Activated T-cell treated with anti-CD3 and anti-CD28 coated beads for 24 hours (primary cell): ENCODE measurements at places on chromosomes 7 and 10.

- no peak for DNase-seq
Measured at GRCh38 chr7:117623606-117624005, 143.8 kb downstream of the CFTR start.

GRCh38 chr10:61612450-61612849 is 50.3 kb upstream of the CABCOCO1 start:
- no peak for DNase-seq

- DNase-seq: no peak
Measured at GRCh38 chr10:132097609-132098377, 32.0 kb downstream of the JAKMIP3 start.

- no peak for DNase-seq
Measured at GRCh38 chr7:131800008-131800407, 243.6 kb upstream of the PODXL start.

- no peak for DNase-seq
Measured at GRCh38 chr10:73205081-73205480, 37.2 kb downstream of the FAM149B1 start.

- DNase-seq: no peak
Measured at GRCh38 chr7:155531681-155532080, 14.7 kb downstream of the CNPY1 start.

DNA sequence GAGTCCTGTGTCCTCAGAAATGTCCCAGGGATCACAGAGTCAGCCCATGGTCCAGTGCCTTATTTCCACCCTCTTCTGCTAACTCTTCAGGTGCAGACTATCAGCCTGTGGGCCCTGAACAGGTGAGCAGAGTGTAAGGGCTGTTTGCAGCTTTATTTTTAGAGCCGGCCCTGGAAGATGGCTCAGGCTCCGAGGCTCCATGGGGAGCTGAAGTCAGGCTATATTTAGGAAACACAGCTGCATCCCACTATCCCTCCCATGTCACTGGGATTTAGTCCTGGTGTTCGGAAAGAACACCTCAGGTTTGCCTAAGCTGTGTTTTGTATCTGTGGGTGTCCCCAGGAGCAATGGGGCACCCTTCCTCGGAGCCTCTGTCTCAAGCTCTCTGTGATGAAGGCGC is 126.9 kb downstream of the RPS24 start:
- no peak for DNase-seq

GRCh38 chr10:12531305-12532220 is 182.2 kb downstream of the CAMK1D start:
- no peak for DNase-seq

DNA sequence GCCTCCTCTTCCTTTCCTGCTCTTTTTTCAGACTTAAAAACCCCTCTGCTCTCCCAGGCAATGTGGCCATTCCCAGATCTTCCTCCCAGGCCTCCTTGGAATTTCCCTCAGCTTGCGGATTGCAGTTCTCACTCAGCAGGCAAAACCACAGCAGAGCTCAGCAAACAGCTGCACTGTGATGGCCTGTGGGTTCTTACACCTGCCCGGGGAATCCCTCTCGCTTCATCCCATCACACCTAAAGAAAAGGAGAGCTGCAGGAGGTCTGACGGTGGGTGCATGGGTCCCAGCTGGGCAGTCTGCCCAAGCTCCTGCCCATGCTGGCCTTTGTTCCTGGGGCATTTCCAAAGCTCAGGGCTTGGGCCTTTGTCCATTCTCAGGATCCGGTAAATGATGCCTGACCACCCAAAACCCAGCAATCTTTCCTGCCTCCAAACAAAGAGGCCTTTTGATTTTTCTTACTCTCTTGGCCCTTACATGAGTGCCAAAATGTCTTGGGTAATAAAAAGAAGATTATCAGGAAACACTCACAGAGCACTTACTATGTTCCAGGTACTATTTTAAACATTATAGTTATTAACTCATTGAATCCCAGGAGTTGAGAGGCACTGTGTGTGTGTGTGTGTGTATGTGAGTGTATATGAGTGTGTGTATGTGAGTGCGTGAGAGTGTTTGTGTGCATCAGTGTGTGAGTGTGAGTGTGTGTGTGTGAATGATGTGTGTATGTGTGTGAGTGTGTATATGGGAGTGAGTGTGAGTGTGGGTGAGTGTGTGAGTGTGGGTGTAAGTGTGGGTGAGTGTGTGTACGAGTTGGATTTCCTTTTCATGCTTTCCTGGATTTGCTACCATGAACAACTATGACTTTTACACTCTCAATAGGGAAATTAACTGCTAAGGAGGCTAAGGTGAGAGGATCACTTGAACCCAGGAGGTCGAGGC is 64.5 kb upstream of the PODXL start:
- no peak for DNase-seq

- DNase-seq: no peak
Measured at GRCh38 chr7:123712619-123713018, 36.2 kb downstream of the WASL start.
